ENCODE measurements at places on chromosomes 2 and 18.

GRCh38 chr2:26687801-26688200 is 4.7 kb upstream of the KCNK3 start:
- no peak for DNase-seq

DNA sequence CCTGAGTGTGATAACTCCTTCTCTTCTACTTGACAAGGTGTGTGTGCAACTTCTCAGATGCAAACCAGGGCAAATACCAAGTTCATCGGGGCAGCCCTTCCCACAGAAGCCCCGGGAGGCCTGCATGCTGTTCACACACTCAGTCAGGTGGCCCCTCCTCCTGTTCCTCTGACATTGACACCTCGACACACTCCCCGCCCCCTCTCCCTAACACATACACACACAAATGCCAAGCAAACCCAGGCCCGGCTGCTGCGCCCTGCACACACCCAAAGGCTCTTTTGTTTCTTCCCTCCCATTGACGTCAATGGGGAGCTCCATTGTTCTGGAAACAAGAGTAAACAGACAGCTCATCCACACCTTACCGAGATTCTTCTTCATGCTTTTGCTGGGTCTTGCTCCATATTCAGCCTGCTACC is 1.7 kb upstream of the PER2 start:
- DNase-seq, result peak; percentile 92

DNA sequence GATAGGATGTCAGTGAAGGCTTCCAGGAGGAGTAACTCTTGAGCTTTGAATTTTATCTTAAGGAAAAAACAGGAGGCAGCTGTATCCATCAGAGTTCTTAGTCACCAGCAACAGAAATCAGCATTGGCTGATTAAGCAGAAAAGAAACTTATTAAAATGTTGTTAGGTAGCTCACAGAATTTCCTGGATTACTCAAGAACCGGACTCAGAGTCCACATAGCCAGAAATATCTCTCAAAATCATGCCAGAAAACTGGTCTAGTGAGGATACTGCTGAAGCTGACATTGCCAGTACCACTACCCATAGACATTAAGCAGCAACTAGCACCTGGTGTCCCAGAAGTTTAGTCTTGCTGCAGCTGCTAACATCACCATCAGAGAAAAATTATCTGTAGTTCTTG is 10.1 kb upstream of the AFTPH start:
- DNase-seq, result peak; percentile 18

GRCh38 chr2:167599219-167599618 is 648.2 kb downstream of the STK39 start:
- DNase-seq, result no peak

DNA sequence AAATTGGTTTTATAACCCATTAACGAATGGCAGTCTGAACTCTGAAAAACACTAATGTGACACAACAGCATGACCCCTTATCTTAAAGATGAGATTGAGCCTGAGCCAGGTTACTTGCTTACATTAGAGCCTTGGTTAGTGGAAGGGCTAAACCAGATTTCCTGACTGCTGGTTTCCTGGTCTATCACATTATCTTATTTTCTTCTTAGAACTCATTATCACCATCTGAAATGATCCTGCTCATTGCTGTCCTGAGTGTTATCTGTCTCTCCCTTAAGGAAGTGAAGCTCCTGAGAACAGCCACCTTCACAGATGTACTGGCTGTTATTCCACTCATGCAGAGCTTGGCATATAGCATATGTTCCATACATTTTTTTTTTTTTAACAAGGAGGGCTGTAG is 9.0 kb upstream of the NRP2 start:
- no peak for DNase-seq

Measured in PC-3 (cell line).